ENCODE measurements at places on chromosomes 3 and 15. TPM values are rescaled to one million over a fixed set of nuclear protein-coding genes. Genes with fewer than 3 reads are reported as not detected.
A peak's percentile ranks its signal among the peaks of the same experiment; 100 is the strongest.

The UPK1B gene
- 9.4 TPM for polyA plus RNA-seq

The CTNNB1 gene
- polyA plus RNA-seq, result 442 TPM

The IGDCC3 gene
- 8.6 TPM for polyA plus RNA-seq

The SCN11A gene
- polyA plus RNA-seq, result 0.97 TPM

The CHRNA3 gene
- 0.80 TPM for polyA plus RNA-seq

The ACKR4 gene
- 1.8 TPM for polyA plus RNA-seq

DNA sequence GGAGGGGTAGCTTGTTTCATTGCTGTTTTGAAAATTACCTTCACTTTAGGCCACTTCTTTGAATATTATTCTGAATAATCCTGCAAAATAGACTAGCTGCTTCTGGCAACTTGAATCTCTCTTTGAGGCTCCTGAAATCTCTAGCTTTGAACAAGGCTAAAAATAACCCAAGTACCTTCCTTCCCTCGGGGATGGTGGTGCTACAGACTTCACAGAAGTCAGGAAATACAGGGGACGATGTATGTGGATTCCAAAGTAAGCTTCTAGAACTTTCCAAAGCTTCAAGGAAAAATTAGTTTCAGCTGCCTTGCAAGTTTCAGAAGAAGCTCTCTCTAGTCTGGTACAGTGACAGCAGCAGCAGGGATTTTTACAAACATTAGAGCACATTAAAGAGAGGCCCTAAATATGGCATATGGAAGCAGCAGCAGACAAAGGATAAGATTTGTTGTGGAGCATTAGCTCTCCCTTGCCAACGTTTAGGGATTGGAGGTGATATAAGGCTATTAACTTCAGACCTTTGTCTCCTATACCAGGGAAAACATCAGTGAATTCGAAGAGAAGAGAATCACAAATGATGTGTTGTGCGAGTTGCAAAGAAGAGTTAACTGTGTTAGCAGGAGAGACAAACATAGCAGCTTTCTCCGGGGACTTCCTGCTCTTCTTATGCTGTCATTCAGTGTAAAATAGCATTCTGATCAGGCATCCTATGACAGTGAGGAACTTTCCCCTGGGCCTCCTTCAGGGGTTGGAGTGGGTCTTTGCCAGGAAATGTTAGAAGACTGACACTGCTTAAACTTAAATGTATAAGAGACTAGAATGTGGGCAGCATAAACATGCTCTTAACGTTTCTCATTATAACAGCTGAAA, 783.0 kb upstream of the ARPP21 start:
- DNase-seq, result no peak

GRCh38 chr15:42137461-42138261, 18.8 kb downstream of the PLA2G4F start:
- DNase-seq, result no peak

DNA sequence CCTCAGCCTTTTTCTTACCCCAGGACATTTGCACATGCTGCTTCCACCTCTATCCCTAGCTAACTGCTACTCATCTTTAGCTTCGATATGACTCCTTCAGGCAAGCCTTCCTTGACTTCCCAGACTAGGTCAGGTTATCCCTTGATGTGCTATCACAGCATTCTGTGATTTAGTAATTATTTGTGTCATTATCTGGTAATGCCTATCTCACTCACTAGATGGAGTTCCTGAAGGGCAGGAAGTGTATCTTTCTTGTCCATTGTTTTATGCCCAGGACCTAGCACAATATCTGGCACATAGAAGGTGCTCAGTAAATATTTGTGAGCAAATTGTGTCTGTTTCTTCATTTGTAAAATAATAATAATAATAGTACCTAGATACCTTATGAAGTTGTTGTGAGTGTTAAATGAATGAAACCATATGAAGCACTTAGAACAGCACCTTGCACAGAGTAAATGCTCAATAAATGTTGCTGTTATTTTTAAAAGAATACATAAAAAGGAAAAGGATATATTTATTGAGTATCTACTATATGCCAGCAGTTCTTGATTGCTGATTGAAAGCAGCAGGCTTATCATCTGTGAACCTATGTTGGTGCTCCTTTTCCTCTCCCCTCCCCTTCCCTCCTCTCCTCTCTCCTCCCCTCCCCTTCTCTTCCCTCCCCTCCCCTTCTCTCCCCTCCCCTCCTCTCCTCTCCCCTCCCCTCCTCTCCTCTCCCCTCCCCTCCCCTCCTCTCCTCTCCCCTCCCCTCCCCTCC, 31.5 kb downstream of the SQOR start:
- DNase-seq, result no peak

GRCh38 chr3:190345027-190345821, 23.0 kb upstream of the CLDN1 start:
- no peak for DNase-seq

DNA sequence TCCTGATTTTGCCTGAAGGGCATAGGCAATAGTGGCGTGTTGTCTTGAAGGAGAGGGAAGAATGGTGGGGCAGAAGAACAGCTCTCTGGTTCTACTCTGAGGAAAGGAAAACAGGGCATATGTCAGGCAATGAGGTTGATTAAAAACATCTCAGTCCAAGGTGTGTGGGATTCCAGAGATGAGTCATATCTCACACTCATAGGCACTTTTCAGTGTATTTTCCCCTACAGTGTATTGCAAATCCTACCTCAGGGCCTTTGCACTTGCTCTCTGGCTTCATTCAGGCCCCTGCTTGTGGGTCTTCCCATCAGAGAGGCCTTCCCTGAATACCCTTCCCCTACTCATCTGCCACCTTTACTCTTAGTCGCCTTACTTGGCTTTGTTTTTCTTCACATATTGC, 107.8 kb downstream of the SLCO3A1 start:
- DNase-seq, result no peak

GRCh38 chr3:15223685-15224572, 17.9 kb downstream of the CAPN7 start:
- no peak for DNase-seq

GRCh38 chr3:150000641-150001040, 29.9 kb upstream of the PFN2 start:
- no peak for DNase-seq

DNA sequence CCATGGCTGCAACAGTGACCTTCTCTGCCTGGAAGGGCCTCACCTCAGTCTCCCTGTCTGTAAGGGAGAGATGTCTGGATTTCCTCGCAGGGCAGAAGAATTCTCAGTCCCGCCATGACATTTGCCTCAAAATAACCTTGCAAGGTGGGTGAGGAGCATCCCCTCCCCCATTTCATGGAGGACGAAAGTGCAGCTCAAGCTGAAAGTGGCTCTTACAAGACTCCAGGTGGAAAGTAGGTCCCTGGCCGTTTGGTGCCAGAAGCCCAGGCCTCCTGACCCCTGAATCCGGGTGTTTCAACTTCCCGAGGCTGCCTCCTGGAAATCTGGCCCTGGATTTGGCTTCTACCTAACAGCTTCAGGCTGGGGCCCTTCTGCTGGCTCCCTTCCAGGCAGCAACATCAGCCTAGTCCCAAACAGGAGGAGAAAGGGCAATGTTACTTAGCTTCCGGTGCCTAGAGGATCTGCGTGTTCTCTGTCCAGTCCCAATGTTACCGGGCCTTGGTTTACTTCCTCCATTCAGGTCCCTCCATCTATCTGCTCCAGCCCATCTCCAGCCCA, 769 bp upstream of the CSPG4 start:
- no peak for DNase-seq

DNA sequence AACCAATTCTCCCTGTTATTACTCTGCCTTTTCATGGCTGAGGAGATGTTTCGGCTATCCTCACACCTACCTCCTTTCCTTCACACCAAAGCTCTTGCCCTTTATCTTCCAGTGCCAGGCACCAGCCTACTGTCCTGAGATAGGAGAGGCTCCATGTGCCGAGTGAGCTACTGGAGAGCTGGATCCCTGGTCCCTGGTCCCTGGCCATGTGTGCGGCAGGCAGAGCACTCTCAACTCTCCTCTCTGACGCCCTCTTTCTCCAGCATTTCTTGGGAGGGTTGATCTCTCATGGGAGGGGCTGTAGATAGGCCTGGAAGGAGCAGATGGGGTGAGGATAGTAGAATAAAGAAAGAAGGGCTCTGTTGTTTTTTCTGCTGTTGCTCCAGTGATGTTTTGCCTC, 277.1 kb upstream of the UMPS start:
- no peak for DNase-seq

DNA sequence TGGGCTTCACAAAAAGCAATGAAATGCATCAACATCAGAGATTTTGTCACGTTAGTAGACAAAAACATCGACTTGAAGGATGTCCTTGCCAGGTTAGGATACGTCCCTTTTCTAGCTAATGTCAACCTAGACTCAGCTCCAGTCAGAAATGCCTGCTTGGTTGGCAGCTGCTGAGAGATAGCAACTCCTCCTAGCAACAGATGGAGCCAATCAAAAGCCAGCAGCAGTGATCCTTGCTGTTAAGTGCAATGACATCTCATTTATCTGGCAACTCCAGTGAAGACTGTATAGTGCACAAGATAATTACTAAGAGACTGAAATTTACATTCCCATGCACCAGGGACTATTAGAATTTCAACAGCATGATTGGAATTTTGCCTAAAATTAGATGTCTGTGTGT, 424.1 kb downstream of the FGF12 start:
- no peak for DNase-seq

- no peak for DNase-seq
These were observed 30.4 kb downstream of the EIF1B start for GRCh38 chr3:40339871-40340270.

GRCh38 chr3:113626503-113627371, 69.7 kb downstream of the USF3 start:
- DNase-seq, result peak; percentile 34

DNA sequence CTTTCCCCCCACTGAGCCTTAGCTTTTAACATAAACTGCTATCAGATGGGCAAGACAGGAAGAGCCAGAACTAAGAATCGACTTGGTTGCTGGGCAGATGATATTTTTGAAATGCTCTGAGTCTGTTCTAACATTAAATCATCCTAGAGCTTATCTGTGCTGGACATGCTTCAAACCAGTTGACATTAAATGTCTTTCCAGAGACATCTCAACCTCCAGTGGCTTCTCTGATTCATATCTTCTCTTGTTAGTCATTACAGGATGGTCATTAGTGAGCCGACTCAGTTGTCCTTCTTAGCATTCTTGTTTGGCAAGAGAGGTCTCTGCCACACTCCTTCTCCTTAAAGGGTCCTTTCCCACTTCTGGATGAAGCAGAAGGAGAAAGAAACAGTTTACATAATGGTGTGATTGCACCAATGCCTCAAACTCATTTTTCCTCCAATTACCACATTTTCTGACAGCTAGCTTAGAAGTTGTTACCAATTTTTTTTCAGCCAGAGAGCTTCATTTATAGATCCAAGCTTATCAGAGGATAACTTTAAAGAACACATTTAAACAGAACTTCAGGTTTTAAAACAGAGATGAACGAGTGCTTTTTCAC, 21.7 kb upstream of the SYN2 start:
- DNase-seq, result no peak

DNA sequence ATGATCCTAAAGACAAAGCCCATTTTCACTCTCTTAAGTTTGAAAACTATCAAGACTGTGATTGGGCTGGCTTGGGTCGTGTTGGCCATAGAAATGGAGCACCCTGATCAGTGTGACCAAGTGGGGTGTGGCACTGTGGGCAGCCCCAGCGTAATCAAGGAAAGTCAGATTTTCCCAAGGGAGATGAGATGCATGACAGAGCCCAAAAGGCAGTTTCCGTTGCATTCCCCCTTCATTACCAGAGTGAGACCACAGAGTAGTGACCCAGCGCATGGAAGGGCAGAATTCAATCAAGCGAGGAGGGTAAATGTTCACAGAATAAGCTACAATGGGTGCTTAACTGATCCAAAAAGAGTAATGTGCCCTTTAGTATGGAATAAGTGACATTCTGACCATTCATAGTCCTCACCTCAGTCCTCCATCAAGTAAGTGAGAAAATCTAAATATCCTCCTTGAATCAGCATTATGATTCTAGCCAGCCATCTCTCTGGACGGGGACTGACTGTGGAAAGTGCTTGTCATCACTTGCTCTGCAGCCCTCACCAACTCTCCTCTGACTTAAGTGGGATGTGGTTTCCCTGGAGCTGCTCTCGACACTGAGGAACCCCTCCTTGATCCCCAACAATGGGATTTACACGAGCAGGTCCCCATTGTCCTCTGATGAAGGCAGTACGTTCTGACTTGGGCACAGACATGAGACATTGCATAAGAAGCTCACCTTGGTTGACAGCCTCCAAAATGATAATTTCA, 430.5 kb downstream of the OCA2 start:
- no peak for DNase-seq

- no peak for DNase-seq
These were observed 114.4 kb downstream of the GHSR start for GRCh38 chr3:172333692-172334457.

- DNase-seq, result no peak
These were observed 92.4 kb downstream of the CSNK1G1 start for GRCh38 chr15:64263567-64263966.

- DNase-seq, result no peak
These were observed 89.3 kb upstream of the BHLHE40 start for GRCh38 chr3:4889896-4890295.

DNA sequence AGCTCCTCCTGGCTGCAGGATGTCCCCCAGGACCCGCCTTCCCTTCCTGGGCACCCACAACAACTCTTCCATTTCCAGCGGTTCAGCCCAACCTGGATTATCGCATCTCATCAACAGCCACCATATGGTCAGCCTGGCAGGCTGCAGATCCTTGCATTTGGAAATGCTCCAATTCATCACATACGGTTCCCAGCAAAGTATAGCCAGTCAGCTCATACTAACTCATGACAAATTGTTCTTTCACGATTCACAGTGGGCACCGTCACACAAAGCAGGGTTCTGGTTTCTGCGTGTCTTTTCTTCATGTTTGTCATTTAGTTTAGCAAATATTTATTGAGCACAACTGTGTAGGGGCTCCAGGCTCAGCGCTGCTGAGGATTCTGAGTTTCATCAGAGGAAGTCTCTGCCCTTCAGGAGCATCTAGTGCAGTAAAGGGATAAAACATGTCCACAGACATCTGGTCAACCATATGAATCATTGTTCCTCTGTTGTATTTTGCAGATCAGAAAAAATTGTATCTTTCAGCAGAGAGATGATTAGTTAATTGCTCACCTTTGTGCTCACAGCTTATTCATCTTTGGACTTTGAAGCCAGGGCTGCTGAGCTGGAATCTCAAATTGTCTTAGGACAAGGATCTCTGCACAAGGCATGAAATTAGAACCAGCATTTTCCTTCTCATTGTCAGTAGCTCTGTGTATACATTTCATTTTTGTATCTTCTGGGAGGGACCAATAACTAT, 125.1 kb downstream of the GABRG3 start:
- DNase-seq, result no peak

DNA sequence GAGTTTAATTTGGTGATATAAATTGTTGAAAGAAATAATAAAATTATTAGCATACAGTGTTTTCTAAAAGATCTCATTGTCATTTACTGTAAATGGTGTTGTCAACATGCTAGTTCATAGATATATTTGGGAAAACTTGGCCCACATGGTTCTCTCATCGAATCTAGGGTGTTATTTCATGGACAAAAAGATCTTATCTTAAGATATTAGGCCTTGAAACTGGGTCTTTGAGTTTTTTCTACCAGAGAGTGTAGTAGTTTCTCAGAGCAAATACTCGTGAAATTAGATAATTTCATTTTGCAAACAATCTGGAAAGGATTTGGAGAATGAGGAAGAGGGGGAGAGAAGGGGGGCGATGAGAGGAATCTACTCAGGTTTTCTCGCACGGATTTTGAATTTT, 107.9 kb downstream of the MEIS2 start:
- DNase-seq, result no peak

- DNase-seq, result no peak
These were observed 29.3 kb downstream of the PPP2R3A start for GRCh38 chr3:135994708-135995337.

Measured in right renal pelvis (tissue), 4 donors.